ENCODE measurements at places on chromosomes 3 and 15.

DNA sequence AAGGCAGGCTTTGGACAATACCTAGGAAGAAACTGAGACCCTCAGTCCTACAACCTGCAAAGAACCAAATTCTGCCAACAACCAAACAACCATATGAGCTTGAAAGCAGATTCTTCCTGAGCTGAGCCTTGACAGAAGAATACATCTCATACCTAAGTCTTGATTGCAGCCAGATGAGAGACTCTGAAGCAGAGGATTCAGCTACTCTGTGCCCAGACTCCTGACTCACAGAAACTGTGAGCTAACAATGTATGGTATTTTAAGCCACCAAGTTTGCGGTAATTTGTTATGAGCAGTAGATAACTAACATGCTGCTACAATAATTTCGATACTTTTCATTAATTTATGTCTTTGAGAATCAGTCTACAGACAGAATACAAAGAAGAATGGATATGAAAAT lies 325.1 kb upstream of the CBLB start:
- no peak for DNase-seq

- DNase-seq = no peak
These were observed 48.3 kb upstream of the PRR23E start for GRCh38 chr3:127144631-127145030.

GRCh38 chr3:151166161-151166560 lies 36.9 kb downstream of the GPR171 start:
- no peak for DNase-seq

- DNase-seq = no peak
These were observed 65.4 kb downstream of the RASGRF1 start for GRCh38 chr15:79025201-79025600.

DNA sequence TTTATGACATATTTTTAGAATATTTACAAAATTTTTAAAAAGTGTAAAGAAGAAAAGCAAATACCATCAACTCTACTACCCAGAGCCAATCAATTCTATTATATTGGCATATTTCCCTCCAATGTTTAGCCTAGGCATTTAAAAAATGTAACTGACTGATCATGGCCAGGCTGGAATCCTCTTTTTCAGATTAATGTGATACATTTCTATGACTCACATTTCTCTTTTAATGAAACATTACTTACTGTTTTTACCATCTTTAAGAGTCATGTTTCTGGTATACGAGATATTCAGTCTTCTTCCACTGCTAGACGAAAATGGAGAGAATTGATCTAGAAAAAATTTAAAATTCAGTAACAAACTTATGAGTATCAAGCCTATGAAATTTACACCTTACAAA lies 53.4 kb upstream of the DCUN1D1 start:
- no peak for DNase-seq

DNA sequence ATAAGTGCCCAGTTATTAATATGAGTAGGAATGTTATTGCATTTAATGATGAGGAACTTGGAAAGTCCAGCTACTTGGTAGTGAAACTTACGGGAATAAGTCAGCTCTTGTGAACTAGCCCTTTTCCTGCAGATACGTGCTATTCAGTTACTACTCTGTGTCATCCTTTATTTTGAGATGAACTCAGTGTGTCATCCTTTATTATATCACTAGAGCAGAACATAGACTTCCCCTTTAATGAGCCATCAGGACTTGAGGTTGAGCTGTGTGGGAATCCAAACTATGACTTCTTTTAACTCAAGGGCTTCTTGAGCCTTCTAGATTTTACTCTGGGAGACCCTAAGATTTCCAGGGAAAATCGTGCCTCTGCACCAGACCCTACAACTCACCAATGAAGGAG lies 3.6 kb downstream of the ACTC1 start:
- no peak for DNase-seq

DNA sequence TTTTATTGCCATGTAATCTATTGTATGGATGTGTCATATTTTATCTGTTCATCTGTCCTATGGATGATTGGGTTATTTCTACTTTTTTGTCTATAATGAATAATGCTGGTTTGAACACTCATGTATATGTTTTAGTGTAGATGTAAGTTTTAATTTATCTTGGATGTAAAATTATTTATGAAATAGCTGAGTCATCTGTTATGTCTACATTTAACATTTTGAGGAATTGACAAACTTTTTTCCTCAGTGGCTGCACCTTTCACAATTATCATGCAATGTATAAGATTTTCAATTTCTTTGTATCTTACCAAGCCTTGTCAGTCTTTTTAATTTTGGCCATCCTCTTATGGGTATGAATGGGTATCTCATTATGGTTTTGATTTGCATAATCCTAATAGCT lies 666.4 kb downstream of the DIPK2A start:
- DNase-seq = no peak

GRCh38 chr15:72562878-72563277 lies 88.7 kb downstream of the ARIH1 start:
- DNase-seq = no peak

GRCh38 chr3:28122227-28122626 lies 119.2 kb upstream of the CMC1 start:
- DNase-seq = no peak

GRCh38 chr15:31439328-31439727 lies 112.7 kb downstream of the KLF13 start:
- no peak for DNase-seq

DNA sequence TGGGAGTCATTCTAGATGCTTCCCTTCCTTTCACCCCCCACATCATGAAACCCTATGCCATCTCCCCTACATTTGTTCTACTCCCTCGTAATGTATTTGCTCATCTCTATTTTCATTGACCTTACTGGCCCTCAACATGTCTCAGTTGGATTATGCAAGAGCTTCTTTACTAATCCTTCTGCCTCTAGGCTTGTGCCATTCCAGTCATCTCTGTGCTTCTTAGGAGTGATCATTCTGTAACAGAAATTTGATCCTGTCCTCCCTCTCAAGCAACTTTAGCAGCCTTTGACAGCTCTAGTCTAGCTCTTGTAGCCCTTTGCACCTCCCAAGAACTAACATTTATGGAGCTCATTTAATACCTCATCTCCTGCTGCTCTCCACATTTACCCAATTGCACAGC lies 64.7 kb downstream of the ISL2 start:
- no peak for DNase-seq

GRCh38 chr3:66418475-66418931 lies 82.3 kb downstream of the LRIG1 start:
- no peak for DNase-seq

- DNase-seq = no peak
These were observed 44.0 kb upstream of the HERC1 start for GRCh38 chr15:63877713-63878271.

DNA sequence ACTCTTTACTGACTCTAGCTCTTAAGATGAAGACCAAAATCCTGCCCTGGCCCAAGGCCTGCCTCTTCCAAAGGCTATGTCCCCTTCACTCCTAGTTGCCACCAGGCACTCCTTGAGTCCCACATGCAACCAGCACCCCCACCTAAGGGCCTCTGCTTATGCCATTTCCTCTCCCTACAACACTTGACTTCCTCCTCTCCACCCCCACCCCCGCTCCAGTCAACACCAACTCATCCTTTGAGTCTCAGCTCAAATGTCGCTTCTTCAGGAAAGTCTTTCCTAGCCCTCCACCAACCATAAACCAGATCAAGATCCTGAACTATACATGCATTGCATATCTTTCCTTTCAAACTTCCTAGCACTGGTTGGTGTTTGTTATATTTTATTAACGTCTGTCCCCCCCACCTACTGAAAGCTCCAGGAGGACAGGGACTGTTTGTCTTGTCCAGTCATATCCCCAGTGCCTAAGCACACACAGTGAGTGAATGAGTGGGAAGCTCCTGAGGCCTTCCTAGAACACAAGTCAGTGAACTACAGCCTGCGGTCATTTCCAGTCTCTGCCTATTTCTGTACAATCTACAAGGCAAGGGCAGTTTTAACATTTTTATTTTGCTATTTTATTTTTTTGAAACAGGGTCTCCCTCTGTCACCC lies 7.3 kb downstream of the TBC1D2B start:
- DNase-seq = peak; percentile 23

DNA sequence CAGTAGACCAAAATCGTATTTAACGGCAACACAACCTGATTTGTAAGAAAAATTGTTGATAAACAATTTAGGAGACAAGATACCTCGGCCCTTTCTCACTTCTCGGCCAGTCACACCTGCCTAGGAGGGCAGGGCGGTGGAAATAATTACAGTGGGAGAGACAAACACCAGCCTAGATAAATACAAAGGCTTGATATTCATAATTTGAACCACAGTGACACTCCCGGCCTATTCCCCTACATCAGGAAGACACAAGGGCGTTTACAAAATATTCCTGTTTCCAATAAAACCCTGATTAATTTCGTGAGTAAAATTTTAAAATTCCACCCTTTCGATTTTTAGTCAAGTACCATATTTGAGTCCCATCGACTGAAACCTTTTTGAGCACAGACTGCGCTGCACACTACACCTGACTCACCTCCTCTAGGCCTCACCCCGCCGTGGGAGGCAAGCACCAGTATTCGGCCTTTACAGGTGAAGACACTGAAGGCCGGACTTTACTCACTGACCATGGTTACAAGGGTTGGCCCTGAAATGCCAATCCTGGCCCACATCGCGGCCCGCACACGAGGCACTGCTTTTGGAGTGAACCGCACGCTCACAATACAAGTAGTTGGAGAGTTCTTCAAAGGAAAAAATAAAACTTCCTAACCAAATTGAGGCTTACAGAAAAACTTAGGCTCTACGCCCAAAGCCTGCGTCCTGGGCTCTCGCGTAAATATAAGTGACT lies 794 bp downstream of the ARPP19 start:
- DNase-seq = peak; percentile 24

DNA sequence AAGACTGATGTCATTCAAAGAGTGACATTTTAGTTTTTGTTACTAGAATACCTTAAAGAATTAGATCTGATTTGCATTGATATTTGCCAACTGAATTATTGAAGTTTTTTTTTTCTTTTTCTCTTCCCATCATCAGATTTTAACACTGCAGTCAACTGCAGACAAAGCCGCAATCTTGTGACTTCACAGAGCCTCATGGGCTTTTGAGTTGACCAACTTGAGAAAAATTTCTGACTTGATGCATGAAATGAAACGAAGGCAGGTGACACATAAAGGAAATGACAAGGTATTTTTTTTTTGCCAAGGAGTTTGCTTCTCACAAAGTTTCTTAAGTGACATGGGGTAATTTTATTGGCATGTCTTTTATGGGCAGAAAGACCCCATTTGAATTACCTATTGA lies 383.7 kb downstream of the GAP43 start:
- DNase-seq = no peak

DNA sequence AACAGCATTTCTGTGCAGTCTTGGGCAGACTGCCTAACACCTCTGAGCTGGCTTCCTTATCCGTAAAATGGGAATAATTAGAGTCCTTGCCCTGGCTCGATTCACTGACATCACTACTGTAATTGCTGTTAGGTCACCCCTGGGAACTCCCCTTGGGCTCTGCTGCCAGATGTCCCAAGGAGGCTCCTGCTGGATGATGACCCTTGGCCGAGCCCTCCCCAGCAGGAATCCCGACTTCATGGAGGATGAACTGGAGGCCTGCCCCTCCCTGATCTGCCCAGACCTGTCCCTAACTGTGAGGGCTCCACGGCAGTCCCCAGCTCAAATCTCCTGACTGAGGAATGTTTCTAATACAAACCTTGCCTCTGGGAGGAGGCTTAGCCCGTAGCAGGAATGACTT lies 18.0 kb downstream of the ESYT3 start:
- no peak for DNase-seq

DNA sequence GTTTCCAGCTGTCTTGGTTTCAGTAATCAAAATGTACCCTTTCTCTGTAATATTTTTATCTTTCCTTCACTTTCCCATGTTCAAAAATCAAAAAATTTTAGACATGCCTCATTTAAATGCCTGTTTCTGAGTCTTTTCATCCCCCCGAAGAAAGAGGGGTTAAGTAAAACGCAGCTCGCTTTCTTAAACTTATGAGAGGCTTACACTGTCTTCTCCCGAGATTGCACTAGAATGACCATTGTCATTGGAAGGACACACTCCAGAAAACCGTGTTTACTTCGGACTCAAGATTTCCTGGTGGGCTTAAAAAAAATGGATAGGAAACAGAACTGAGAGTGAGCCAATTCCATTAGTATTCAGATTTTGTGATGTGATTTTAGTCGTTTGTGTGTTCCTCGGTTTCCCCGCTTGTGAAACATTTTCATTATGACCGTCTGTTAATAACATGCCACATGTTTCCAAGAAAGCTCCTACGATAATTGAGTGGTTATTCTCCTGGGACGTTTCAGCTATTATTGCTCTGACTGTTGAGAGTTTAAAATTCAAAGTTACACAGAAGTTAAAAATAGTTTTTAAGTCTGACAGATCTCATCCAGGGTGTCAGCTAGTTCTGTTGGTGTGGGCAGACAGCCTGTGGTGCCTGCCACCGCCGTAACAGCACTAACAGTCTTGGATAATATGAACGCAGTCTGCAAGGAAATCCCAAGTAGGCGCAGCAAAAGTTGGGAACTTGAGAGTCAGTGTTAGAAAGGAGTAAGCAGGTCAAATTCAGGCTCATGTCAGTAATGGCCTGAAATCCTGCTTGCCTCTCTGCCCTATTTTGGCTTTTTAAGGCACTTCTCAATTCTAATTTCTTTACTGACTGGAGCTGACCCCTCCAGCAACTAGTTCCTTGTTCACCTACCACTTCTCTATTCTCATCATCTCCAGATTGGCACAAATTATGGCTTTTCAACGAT lies 1.5 kb downstream of the CRYBG3 start:
- DNase-seq = no peak

DNA sequence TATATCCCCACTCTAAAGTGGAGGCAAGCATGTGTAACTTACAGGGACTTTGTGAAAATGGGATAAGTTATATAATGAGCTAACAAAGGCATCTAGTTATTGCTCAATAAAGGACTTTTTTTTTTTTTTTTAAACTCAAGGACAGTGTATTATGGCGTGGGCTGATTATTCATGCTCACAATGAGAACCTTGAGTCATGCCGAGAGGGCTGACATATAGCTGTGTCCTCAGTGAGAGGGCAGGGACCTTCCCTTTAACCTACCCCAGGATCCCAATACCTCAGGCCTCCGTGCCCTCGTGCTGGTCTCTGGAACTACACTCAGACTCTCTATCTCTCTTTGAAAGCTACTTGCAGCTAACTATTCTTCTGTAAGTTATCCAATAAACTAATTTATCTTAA lies 319.9 kb upstream of the ICE2 start:
- no peak for DNase-seq

- no peak for DNase-seq
These were observed 34.8 kb downstream of the RBPMS2 start for GRCh38 chr15:64740311-64741170.

- no peak for DNase-seq
These were observed 28.4 kb downstream of the RASGRP1 start for GRCh38 chr15:38536201-38536676.

DNA sequence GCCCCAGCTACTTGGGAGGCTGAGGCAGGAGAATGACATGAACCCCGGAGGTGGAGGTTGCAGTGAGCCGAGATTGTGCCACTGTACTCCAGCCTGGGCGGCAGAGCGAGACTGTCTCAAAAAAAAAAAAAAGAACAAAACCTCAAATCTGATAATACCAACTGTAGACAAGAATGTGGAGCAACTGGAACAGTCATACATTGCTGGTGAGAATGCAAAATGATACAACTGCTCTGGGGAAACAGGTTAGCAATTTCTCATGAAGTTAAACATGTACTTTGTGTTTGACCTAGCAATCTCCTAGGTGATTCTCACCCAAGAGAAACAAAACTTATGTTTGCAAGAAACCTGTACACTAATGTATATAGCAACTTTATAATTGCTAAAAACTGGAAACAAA lies 4.4 kb upstream of the VHL start:
- no peak for DNase-seq

Data from effector CD4-positive, alpha-beta T cell (primary cell).